ENCODE measurements at places on chromosomes 6 and 20.

GRCh38 chr6:3607599-3607998 lies 143.9 kb downstream of the PXDC1 start:
- DNase-seq, result no peak

- no peak for DNase-seq
These were observed 37.2 kb upstream of the VGLL2 start for GRCh38 chr6:117228202-117228601.

DNA sequence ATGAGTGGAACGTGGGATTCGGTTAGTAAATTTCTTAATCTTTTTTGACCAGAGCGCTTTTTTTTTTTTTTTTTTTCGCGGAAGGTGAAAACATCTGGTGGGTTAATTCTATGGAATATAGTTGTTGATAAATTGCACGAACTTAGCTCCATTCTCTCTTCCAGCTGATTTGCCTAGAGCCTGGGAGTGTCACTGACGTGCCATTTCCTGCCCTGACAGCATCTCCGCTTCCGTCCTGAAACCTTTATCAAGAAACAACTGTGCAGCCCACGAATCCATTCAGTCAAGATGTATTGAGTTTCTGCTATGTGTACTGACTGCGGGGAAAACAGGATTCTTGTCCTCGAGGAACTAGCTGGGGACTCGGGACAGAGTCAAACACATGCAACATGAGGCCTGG lies 59.5 kb upstream of the TGM3 start:
- no peak for DNase-seq

- DNase-seq, result no peak
These were observed 67.4 kb downstream of the BTBD9 start for GRCh38 chr6:38572186-38572813.

DNA sequence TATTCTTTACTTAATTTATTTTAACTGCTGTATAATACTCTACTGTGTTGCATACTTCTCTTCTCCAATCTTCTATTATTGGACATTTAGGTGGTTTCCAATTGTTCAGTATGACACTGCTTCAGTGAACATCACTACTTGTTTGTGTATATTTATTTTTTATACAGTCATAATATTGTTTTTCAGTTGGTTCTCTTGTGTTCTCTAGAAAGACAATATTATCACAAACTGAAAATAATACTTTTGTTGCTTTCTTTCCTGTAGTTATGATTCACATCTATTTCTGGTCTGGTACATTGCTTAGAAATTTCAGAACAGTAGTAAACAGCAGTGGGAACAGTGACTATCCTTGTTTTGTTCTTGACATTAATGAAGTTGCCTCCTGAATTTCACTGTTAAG lies 62.8 kb upstream of the GTSF1L start:
- DNase-seq, result no peak

GRCh38 chr6:44257025-44257752 lies at the start of gene SLC35B2:
Gene SLC35B2 (minus strand): TSS chr6:44257528. CDS start chr6:44257410, 118 bp downstream.
- DNase-seq, result peak; percentile 76

DNA sequence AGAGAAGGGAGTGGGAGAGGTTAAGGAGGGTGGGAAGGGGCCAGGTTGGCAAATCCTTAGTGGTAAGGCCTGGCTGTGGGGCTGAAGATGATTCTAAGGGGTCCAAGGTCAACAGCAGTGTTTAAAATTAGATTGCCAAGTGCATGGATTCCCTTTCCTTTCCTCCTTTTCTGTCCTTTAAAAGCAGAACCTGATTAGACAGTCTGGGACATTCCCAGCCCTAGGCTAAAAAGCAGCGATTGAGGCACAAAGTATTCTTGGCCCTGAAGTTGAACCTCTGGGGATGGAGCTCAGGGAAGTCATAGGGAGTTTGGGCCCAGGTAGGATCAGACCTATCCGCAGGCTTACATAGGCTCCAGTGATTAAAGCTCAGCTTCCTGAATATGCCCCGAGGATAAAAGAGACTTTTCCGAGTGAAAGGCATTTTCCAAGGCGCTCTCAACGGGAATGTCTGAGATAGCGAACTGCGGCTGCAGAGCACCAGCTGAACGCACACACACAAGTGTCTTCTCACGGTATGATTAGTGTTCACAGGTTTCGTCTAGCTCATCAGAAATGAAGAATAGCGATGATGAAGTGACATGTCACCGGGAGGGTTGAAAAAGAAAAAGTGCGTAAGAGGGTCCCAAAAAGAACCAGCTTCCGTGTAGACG lies 787 bp upstream of the CARMIL1 start:
- no peak for DNase-seq

DNA sequence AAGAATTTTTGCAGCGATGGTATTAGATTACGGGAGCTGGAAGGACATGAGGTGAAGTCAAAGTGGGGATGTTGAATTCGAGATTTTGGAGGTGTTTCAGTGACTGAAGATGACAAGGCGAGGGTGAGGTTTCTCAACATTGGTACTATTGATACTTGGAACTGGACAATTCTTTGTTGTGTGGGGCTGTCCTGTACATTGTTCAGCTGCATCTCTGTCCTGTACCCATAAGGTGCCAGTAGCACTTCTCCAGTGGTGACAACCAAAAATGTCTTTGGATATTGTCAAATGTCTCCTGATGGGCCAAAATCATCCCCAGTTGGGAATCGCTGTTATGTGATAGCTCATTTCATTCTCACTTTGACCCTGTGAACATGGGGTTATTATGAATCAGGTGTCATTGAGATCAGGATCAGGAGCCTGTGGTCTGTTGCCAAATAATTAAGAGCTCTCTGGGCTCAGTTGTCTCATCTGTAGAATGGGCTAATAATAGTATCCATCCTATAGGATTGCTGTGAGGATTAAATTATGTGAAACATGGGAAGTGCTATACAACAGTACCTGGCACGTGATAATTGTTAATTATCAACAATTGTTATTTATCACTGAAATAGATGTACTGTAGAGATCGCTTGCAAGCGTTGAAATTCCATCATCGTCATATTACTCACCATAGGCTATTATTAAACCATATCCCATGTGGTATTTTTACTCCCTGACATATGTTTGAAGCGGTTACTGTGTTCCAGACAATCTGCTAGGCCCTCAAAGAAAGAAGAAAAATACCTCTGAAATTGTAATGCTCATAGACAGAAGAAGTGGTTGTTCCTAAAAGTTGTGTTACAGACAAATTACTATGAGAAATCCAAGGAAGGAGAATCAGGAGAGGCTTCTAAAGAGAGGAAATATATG lies 48.5 kb upstream of the TTPAL start:
- DNase-seq, result no peak

DNA sequence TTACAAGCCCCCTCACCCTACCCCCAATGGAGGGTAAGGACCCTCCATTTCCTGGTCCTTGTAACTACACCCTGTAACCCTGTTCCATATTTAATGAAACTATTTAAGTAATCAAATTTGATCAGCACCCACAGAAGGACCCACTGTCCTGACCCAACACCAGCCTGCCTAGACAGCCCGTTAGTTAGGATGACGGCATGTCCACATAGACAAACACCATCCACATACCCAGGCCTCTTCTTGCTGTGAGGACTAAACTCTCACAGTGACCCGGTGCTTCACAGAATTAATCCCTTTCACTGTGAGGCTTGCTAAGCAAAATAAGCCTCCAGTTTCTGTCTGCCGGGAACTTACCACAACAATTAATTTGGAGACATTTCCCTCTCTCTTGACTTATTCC lies 32.8 kb upstream of the FOXQ1 start:
- no peak for DNase-seq

DNA sequence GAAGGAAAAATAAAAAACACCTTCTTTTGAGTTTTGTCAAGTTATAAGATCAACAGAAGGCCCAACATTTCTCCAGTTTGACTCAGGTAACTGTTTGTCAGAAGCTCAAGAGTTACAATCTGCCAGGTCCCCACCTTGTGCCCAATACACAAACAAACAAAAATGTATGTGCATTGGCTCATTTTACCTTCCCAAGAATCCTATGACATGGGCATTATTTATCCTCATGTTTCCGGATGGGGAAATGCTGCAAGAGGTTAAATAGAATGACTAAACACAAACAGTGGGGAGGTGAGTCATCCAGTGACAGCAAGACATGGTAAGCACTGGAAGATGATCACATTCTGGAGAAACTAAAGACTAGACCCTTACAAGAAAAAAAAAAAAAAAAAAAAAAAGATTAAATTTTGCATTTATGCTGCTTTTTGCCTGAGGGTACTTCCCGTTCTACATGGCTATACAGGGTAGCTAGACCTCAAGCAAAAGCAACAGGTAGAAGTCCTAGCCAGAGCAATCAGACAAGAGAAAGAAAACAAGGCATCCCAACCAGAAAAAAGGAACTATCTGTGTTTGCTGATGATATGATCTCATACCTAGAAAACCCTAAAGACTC lies 23.6 kb upstream of the ANKRD60 start:
- DNase-seq, result no peak

DNA sequence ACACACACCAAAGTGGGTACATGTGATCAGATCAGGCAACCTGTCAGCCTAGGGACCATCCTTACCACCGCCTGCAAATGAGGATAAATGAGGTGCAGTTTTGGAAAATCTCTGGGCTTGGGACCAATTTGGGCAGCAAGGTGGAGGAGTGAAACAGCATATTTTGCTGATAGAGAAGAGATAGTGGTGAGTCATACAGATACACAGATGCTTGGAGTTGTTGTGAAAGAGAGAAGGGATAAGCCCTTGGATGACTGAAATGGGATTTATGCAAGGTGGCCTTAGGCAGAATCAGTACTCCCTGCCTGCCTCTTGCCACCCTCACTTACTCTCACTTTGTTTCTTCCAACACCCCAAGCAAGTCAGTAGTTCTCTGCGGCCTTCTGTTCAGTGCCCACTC lies 34.7 kb downstream of the BMP2 start:
- no peak for DNase-seq

- no peak for DNase-seq
These were observed 342.7 kb downstream of the PRL start for GRCh38 chr6:21953831-21954801.

GRCh38 chr6:110448846-110449540 lies 27.4 kb downstream of the SLC22A16 start:
- DNase-seq, result no peak

- no peak for DNase-seq
These were observed 191.3 kb upstream of the MYLIP start for GRCh38 chr6:15937602-15938001.

DNA sequence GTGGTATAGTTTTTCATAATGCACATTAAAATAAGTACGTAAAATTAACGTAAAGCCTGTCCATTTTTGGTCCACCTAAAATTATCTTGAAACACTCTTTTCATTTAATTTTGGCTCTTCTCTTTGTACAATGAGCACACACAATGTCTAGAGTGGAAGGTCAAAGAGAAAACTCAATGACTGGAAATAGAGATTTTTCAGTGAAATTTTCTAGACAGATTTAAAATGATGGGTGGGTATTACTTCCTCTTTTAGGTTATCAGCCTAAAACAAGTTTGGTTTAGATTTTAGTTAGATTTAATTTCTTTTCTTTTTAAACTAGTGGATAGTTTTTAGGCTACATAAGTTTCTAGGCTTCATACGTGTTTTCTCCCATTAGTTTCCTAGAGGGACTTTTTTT lies 24.9 kb downstream of the DSE start:
- DNase-seq, result no peak

DNA sequence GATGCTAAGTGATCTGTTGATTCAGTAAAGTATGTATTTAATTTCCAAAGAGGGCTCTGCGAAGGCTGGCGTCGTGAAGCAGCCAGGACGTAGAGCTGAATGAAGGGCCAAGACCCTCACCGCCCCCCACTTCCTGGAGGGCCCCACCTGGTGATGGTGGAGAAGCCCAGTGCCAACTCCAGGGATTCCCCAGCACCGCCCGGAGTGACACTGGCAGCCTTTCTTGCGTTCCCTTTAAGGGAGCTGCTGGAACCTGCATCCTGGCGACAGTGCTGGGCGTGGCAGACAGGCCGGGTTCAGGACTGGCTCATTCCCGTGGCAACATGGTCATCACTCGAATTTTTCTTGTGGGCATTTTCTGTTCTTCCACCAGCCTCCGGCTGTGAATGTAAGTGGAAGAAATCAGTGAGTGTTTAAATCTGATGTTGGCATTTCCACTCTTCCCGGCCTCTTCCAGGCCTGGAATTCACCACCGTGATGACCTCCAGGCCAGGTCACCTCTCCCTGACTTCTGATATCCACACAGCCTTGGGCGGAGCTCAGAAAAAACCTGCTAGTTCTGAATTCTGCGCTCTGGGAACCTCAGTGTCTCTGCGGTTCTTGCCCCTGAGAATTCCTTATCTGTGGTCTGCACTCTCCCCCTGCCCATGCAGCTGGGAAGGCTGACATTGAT lies 57.4 kb upstream of the DACT2 start:
- DNase-seq, result no peak

GRCh38 chr20:14861028-14861699 lies 523.8 kb upstream of the FLRT3 start:
- no peak for DNase-seq

- no peak for DNase-seq
These were observed 71.8 kb upstream of the NNAT start for GRCh38 chr20:37449276-37449675.

DNA sequence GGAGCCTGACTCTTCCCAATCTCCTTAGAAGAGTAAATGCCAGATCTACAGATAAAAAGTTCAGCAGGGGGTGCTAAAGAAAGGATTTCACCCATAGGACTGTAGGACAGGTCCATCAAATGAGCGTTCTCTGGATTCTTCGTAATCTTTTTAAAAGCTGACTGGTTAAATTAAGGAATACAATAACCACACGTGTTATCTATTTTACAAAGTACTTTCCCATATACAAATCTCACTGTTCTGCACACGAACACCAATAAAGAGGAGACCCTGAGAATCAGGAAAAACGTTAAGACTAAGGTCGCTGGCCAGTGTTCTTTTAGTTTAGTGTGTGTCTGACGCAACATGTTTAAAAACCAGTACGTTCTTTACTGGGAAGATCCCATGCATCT lies 542 bp downstream of the TUBE1 start:
- no peak for DNase-seq

- no peak for DNase-seq
These were observed 56.8 kb upstream of the FABP7 start for GRCh38 chr6:122722746-122723145.

DNA sequence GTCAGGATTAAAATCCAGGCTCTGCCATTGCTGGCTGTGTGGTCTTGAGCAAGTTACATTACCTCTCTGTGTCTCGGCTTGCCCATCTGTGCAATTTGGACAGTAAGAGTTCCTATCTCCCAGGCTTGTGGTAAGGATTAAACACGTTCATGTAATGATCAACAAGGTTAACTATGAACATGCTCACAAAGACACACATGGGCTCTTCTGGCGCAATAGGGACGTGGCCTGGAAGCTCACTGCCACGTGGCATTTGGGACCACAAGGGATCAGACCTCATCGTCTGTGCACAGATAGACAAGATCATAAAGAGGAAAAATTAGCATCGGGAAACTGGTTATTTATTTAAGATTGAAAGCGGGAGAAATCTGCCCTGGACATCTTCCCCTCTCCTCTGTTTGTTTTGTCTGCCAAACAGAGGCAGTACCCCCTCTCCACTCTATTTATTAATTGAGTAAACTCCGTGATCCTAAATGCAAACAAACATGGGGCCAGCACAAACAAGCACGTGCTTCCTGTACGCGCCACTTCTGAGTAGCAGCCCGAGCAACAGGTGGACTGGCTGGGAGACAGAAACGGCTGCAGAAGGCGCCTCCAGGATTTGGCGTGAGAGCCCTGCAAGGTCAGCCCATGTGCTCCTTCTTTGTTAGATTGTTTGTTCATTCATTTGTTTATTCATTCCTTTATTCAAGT lies 95.0 kb downstream of the CDH26 start:
- no peak for DNase-seq

GRCh38 chr20:32538526-32538939 lies 46.6 kb downstream of the NOL4L start:
- peak; percentile 57 for DNase-seq
